ENCODE measurements at places on chromosomes 7 and 10.

DNA sequence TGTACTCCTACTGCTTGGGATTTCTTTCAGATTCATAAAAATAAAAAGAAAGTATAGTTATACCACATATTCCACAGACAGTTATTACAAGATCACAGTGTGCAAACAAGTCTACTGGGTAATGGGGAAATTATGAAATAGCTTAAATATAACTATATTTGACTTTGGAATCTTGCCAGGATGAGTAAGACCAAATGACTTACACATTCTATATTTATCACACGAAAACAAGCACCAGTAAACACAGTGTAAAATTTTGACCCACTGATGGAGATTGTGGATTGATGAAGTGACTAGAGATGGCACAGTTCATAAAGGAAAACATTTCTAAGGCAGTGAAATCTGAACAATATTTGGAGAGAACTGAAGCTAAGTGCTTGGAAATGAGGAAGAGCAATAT is 339.7 kb downstream of the THSD7A start:
- DNase-seq, result no peak

DNA sequence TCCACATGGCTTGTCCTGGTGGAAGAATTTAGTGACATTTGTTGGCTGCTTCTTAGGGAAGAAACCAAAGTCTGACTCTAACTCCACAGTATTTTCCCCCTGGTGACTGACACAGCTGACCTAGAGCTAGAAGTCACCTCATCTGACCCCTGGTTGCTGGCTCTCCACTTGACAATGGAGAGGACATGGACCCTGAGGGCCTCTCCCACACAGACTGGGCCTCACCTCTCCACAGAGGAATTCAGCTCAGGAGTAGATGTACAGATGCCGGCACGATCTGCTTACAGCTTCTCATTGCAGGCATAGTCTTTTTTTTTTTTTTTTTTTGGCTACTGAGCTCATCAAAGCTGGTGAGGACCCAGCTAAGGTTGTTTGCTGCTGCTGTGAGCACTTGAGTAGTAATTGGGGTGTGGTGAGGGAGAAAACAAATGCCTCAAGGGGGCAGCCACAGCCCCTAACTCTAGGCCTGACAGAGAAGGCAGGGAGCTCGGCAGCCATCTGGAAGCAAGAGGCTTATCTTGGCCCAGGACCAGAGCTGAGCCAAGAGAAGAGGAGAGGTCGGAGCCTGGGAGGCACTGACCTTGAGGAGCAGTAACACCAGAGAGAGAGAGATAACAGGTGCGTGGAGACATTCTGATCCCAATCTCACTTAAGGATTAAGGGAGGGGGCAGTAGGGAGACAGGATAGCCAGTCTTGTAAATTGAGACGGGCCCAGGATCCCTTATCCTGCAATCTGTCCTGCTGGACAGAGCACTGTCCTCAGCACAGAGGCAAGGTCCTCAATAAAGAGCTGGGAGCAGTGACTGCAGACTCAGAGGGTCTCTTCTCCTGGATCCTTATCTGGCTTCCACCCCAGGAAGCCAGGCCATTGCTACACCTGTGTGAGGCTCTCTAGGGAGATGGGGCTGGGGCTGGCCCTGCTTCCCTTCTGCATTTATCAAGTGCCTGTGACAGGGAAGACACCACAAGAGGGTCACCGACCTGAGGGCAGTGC is 9.4 kb downstream of the PRSS58 start:
- DNase-seq, result no peak

- no peak for DNase-seq
Measured at GRCh38 chr7:112140600-112140999, 65.6 kb downstream of the DOCK4 start.

DNA sequence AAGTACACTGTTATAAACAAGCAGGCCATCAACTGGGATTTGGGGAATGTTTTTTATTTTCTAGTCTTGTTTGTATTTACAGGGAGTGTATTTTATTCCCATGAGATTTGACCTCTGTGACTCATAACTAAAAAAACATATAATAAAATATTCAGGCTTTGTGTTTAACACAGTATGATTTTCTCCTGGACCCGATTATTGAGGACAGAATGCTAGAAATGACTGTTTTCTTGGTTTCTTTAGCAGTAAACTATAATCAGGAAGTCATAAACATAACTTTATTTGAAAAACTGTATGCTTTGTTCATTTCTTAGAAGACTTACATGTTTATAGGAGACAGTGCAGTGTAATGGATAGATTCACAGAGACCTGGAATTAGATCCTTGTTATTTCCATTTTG is 2.1 kb downstream of the NHLRC2 start:
- DNase-seq, result no peak

DNA sequence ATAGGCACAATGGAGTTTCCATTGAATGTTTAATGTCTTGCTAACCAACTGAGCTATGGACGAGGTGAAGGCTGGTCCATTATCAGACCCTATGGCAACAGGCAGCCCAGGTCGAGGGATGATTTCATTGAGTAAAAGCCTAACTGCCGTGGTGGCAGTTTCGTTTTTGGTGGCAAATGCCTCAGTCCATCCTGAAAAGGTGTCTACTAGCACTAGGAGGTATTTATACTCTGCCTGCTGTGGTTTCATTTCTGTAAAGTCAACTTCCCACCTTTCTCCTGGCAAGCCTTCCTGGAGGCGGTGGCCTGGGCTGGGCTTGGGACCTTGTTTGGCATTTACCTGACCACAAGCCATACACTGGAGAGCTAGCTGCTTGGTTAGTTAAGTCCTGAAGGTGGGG is 75.8 kb downstream of the PRR15 start:
- no peak for DNase-seq

DNA sequence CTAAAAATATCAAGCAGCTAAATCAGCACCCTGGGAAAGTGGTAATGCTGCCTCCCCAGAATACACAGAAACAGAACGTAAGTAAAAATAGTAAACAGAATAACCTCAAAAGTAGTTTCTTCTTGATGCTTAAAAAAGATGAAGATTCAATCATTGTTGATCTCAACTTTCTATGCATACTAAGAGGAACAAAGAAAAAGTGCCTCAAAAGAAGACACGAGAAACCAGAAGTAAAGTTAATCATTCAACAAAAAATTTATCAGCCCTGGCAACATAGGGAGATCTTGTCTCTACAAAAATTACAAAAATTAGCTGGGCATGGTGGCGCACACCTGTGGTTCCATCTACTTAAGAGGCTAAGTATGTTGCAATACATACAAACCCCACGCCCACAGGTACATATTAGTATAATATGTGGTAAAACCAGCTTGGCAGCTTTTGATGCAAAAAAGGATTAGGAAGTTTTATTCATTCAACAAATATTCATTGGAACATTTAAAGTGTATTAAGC is 153.7 kb downstream of the NRBF2 start:
- no peak for DNase-seq

DNA sequence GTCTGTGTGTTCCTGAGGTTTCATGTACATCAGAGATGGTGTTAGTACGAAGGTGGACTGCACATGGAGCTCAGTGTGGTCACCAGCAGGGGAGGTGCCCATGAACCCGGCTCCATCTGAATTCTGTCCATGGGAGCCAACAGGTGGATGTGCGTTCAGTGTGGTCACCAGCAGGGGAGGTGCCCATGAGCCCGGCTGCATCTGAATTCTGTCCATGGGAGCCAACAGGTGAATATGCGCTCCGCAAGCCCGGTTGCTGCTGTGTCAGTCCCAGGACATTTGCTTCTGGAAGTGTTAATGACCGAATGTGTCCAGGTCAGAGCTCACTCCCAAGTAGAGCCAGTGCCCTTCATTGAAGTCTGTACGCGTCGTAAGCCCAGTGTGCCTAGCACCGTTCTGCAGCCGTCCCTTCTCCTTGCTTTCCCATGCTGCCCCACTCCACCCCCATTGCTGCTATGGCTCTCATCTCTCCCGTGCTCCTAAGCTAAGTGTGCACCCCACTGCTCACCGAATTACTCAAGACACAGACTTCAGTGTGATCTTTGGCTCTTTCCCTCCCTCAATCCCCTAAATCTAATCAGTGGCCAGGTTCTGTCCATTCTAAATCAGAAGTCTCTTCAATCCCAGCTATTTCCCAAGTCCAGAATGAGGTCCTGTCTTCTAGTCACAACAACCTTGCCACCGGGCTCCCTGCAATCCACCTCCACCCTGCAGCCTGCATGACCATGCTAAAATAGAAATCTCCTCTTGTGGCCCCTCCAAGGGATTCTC is 352.4 kb downstream of the TCERG1L start:
- no peak for DNase-seq

GRCh38 chr10:123990889-123991288 is 99.3 kb upstream of the CPXM2 start:
- no peak for DNase-seq

DNA sequence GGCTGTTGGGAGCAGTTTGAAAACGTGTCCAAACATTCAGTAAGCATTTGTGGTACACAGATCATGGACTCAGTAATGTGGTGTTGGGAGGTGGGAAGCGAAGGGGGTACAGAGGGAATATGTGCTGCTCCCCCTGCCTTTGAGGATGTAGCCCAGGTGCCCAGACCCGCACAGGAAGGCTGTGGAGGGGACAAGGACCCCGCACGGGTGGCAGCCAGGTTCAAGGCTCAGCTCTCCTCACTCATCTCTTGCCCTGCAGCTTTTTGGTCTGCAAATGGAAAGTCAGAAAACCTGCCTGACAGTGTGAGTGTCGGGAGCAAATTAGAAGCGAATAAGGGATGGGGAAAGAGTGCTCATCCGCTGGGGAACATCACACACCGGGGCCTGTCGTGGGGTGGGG is 27.3 kb upstream of the EN2 start:
- DNase-seq, result no peak

DNA sequence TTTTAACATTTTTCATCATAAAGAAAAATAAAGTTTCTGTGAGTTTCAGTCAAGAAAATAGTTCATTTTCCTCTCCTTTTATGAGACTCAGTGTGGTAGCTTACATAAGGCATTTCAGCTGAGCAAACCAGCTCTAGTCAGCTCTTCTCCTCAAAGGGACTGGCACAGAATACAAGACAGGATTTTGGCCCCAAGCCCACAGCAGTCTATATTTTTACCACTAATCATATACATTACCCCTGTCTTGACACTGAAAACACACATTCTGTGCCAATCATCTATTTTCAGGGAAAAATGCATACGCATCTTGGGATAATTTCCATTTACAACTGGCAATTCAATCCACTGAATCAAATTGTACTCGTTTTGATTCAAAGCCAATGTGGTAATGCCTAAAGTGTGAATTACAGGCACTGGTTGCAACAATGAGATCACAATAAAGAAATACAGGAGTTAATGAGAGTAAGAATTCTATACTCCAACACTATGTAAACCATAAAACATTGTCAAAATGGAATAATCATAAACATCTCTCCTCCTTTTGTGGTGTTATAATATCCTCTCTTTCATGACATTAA is 186.4 kb downstream of the CACNA2D1 start:
- DNase-seq, result no peak

DNA sequence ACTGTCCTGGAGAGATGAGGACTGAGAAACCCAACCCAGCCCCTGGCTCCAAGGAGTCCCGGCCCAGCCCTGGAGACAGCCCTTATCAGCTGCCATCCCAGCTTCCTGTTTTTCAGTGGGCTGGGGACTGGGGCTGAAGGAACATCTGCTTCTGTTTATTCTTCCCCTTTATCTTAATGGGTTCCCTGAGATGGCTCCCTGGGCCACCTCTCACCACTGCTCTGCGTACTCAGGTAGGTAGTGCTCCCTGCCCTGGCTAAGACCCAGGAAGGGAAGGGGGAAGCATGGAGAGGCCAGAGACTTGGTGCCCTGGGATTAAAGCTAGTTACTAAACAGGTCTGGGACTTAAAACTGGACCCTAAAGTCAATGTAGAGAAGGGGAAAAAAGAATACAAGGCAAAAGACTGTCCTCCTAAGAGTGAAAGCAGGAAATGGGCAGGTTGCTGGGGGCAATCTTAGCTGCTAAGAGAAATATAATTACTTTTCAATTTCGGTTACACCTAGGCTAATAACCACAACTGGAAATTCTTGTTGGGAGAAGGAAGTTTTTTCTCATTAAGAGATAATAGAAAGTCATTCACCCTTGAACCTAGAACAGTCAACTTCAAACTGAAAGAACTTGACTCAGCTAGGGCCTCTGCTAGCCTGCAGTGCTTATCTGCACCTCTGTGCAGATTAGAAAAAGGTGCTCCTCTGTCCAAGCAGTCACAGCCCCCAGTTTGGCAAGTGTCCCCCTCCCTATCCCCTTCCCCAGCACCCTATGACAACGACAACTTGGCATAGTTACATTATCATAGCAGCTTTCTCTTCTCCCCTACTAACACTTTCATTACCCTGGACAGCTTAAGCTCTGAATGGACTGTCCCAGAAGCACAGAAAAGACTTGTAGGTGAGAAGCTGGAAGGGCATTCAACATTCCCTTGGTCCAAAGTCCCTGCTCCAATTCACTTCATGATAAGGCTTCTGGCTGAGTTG is 65.6 kb upstream of the KDM7A start:
- no peak for DNase-seq

- no peak for DNase-seq
Measured at GRCh38 chr7:41592236-41592635, 110.7 kb downstream of the INHBA start.

DNA sequence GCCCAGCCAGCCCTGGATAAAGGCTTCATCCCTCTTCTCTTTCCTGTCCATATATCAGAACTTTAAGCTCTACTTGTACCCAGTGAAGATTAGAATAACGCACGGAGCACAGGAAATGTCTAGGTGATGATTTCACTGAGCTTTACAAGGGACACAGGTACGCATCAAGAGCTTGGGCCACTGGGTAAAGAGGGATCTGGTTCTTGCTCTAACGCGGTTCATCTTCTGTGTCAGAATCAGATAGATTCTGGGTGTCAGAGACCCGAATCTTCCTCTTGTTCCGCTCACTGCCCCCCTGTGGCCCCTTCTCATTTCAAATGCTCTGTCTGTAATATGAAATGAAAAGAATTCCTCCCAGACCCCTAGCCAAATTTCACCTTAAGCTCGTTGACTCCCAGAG is 24.7 kb downstream of the IL2RA start:
- DNase-seq, result no peak

DNA sequence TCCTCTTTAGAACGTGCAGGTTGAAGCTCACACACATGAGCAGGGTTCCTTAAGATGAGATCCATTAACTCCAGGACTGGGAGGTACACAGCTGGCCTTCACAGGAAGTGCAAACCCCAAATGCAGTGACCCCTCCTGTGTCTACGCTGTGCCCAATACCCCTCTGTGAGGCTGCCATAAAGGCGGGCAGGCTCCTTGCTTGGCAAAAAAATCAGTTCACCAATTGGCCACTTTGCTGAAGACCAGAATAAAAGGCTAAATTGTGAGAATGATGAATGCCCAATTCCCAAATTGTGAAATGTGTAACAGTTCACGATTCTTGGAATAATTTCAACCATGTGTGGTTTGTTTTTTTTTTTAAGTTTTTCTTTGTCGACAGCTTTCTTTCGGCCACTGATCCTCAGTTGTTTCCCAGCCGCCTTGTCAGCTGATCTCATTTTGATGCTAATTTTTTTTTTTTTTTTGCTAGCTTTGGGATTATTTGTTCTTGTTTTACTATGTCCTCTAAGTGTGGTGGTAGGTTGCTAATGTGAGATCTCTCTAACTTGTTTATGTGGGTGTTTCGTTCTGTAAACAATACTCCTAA is 101.9 kb upstream of the PRSS58 start:
- no peak for DNase-seq
